ENCODE measurements at places on chromosomes 11 and 22. TPM values are rescaled to one million over a fixed set of nuclear protein-coding genes. Genes with fewer than 3 reads are reported as not detected.

DNA sequence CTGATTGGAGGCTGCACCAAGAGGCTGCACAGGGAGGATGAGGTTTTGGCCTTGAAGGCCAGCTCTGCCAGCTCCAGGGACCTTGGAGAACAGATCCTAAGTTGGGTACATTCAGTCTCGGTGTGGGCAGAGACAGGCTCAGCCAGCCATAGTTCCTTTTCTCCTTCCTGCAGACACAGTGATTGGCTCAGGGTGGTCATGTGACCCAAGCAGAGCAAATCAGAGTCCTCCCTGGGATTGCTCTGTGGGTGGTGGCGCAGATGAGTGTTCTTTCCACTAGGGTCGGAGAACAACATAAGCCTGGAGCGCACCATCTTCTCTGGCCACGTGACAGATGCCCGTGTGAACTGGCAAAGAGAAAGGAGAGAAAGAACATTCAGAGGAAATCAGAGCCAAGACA lies 47.1 kb upstream of the CCND1 start:
- DNase-seq = no peak

GRCh38 chr11:36333897-36334296 lies 37.8 kb downstream of the PRR5L start:
- no peak for DNase-seq

DNA sequence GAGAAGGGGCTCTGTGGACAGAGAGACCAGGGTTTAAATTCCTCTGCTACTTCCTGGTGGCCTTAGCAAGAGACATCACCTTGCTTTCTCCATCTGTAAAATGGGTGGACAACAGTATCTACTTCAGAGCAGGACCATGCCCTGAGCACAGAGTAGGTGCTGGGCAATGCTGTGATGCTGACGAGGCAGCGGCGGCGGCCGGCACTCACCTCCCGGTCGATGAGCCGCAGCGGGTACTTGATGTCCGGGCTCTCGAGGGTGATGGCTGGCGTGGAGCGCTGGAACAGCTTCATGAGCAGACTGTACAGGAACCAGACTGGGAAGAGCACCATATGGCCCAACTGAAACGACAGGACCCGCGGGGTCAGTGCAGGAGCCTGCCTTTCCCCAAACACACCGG lies 3.9 kb downstream of the ATP5MGL start:
- DNase-seq = no peak

DNA sequence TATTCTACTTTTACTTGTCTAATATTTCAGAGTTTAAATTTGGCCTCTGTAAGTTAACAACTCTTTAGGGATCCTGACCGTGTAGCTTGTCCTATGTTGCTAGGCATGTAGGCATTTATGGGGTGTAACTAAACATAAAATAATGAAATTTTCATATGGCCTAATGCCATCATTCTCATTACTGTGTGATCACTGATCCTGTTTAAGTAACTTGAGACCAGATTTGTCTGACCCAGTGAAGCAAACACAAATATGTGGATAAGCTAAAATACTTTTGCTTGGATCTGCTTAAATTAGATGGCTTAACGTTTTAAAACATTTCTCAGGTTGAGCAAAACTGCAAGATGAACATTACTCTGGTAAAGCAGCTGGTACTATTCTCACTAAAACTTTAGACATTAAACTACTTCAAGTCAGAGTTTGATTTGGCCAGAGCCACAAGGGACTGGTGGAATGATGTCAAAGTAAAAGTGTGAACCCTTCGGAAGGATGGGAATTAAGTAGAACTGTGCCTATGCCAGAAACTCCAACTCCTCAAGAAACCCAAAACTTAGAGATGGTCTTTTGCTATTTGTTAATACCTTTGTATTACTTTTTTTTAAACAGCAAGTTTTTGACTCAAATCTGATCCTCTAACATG lies 12.5 kb downstream of the QSER1 start:
- DNase-seq = no peak

DNA sequence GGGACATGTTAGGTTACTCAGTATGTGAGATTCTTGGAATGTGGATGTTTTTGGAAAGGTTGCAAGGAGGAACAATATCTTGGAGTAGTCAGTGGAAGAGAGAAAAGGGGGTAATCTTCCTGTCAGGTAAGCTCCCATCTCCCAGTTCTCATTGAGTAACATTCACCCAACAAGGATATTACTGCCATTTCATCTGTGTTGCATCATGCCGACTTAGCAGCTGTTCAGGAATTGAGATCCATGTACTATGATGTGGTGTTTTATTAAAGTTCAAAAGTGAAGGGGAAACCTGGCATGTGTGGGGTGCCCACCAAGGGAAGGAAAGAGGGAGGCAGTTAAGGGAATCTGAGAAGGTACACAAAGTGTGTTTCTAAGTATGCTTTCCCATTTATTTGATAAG lies 58.4 kb upstream of the RASSF10 start:
- DNase-seq = no peak

SLC5A12 gene
- total RNA-seq = not detected

HOATZ gene
- not detected for total RNA-seq

SELENOH gene
- total RNA-seq = 290 TPM

PNPLA2 gene
- total RNA-seq = 60.2 TPM

ROBO4 gene
- not detected for total RNA-seq

MMP8 gene
- not detected for total RNA-seq
